ENCODE measurements at places on chromosomes 3 and 15.

GRCh38 chr15:85727068-85727467, 67.7 kb downstream of the KLHL25 start:
- no peak for DNase-seq

GRCh38 chr3:173396191-173397041, 1.1 kb upstream of the NLGN1 start:
- DNase-seq: no peak

DNA sequence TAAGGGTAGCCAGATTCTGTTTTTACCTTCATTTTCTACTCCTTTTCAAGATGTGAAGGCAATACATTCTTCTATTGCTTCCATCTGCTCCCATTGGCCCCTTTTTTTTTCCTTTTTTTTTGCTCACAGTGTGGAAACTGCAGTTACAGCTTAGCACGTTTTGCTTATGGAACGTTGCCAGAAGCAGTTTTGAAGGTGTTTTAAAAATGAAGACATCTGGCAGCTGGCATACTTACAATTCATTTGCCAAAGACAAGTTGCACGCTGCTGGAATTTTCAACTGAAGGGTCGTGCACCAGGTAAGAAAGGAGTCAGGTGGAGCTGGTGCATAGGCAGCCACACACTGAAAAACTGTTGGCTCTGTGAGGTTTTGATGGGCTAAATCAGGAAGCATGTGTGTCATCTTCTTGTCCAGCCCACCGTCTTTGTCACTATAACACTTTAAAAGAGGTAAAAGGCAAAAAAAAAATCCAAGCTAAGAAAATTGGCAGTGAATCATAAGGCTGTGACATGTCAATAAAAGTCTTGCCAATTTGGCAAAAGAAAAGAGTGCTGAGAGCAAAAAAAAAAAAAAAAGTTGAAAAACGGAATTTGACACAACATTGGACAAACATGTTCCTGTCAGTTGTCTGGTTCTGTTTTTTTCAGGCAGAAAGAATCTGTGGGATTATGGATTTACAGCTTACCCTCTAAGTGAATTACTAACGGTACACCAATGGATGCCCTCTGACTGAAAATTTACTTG, 225.4 kb upstream of the SOX2 start:
- DNase-seq: no peak

DNA sequence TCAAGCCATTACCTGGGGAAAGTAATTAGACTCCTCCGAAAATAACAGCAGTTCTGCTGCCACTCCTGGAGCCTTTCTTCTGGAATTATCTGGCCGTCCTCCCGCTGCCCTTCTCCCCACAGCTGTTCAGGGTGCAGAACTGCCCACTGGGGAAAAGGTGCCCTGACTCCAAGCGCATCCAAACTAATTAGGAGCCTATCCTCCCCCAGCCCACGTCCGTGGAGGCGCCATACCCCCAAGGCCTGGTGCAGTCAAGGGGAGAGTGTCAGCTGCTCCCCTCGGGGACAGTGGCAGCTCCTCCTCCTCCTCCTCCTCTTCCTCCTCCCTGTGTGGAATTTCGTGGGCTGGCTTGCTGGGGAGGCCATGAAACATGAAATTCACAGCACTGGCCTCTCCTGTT, 177.2 kb downstream of the XXYLT1 start:
- no peak for DNase-seq

DNA sequence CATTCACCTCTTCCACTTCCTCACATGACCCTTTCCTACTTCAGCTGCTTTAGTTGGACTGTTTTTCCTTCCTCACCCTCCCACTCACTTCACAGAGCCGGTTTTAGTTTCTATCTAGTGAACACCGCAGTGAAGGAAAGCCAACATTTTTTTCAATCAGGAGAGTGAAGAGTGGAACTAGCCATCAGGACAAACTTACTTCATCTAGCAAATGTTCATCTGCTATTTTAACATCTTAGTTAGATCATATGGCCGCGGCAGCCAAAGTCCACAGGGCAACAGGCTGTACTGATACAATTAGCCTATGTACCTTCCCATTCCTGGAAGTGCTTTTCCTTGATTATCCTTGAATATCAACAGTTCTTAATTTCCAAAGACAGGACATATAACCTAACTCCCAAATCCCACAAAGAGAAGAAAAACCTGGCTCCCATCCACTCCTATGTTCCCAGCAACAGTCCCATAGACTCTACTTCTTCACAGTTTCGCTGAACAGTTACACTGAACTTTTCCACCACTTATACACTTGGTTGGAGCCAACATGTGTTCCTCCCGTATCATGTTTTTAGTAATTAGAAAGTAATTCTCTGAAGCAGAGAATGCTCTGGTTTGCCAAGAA, 456.2 kb upstream of the THBS1 start:
- DNase-seq: no peak

- no peak for DNase-seq
Measured at GRCh38 chr3:188206787-188207186, 52.8 kb downstream of the LPP start.

GRCh38 chr15:49831206-49831965, 210.5 kb downstream of the DTWD1 start:
- no peak for DNase-seq

DNA sequence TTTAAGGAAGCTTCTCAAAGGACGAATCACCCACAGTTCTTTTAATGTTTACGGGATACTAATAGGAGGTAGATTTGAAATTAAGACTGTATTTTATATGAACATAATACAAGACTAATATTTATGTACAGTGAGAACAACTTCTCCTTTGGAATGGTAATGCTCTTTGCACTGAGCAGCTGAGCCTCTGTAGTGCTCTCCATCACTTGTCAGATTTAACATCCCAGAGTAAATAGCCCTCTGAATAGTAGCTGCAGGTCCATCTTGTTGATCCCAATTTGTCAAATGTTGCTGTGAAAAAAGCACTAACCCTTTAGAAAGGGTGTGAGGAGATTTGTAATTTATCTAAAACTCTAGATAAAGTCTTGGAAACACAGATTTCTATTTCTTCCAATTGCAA, 351.4 kb upstream of the KCNMB2 start:
- DNase-seq: no peak

DNA sequence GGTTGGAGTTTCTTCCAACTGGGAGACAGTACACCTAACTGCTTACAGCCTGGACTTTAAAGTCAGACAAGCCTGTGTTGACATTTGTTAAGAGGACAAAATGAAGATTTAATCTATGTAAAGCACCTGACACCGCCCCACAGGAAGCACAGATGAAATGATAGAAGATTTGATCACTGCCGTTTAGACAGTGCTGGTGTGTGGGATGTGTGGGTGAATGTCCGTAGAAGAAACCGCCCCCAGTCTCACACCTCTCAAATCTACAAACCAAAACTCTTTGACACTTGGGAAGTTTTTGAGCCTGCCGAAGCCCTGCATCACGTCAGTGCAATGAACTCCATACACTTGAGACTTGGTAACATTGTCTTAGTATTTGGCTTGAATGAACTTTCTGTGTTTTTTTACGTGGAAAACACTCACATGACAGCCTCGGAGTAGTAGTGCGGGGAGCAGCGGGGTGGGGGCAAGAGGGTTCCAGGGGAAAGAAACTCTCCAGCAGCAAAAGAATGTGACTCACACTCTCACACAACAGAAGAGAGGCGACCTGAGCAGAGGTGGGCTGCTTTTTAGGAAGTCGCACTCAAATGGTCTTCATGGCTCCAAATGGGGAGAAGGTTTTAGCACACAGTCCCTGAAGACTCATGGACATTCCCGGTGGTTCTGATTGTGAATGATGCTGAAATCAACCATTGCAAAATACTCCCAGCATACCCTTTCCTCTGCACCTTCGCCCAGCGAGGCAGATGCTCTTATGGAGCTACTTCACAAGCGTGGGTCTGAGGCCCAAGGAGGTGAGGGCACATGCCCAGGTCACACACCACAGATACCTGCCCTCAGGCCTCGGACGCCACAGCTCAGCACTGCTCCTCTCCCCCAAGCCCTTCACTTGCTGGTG, 79.2 kb downstream of the SRGAP3 start:
- no peak for DNase-seq

GRCh38 chr15:59243622-59244021, 37.0 kb downstream of the LDHAL6B start:
- DNase-seq: no peak

DNA sequence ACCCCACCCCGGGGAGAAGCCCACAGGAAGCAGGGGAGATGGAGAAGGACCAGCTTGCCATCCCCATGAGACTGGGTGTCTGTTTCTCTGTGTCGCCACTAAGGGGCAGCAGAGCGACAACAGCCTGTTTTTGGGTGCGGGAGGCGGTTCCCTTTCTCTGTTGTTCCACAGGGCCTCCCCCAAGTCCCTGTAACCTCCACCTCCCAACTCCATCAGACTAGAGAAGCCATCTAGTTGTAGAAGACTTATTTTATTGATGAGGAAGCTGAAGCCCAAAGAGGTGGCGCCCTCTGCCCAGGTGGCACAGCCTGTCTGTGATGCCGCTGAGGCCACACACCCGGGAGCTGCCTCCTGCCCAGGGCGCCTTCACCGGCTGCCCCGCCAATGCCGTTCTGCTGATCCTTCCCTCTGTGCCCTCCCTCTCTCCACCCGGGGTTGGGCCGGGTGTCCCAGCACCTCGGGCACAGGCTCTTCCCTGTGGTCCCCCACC, 3.9 kb upstream of the CCDC9B start:
- no peak for DNase-seq

DNA sequence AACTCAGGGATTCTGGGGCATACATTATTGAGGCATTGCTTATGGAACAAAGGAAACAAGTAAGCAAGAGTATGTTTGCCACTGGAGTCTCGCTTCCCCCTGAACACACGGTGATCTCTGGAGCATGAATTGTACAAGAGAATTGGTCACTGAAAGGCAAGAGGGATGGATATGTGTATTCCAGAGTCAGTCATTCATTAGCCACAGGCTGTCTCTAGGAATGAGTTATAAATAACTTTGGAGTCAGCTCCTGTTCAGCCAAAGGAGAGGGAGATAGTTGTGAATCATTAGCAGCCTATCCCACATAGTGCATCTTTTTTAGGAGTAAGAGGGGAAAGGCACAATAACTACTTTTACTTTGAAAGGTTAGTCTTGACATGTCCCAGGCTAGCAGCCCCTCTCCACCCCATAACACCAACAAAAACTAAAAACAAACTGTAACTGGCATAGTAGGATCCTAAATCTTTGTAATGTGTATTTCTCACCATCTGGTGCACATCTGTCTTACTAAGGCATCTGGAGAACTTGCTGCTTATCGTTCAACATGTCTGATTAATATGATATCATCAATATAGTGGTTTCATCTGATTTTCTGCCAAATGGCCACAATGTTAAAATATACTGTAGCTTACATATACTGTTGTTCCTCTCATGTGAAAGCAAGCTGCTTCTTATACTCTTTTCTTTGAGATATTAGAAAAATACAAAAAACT, 462.2 kb downstream of the GRM7 start:
- no peak for DNase-seq

DNA sequence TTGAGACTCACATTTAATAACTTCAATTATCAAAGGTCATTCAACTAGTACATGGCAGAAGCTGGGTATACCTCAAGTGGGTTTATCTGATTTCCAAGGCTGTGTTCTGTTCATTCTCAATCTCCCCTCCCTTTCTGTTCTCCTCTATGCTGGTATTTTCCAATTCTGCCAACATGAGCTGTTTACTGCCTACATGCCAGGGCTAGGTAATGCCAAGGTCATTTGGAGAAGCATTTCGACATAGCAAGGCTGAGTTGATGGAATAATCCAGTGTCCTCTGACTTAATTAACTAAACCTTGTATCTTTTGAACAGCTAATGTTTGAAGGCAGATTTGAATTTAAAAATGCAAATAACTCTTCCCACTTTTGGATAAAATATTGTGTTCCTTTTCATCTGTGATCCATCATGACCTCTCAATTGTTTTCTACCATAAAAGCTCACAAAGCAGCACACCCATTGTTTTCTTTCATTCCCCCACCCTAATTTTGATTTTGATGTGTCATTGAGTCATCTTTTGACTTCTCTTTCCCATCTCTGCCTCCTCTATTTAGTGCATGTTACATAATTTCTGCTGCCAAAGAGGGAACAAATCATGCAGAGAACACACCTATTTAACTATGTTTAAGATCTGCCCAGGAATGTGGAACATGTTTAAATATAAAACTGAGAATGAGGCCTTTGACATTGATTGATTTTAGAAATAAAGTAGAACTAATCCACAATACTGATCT, 308.8 kb upstream of the NR2E3 start:
- no peak for DNase-seq

DNA sequence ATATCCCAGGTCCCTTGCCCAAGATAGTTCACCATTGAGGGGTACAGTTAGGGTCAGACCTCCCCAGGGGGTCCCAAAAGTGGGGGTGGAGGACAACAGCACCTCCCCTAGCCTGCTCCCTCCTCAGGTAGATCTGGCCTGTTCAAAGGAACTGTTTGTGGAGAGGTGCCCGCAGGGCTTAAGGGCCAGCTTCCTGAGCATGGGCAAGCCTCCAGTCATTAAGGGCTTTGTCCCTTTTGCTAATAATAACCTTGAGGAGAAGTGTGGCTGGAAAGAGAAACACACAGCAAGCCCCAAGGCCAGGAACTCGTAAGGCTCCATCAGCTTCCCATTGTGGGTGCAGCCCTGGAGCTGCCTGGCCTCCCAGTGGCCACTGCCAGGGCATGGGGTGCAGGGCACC, 47.4 kb downstream of the ISG20 start:
- no peak for DNase-seq

DNA sequence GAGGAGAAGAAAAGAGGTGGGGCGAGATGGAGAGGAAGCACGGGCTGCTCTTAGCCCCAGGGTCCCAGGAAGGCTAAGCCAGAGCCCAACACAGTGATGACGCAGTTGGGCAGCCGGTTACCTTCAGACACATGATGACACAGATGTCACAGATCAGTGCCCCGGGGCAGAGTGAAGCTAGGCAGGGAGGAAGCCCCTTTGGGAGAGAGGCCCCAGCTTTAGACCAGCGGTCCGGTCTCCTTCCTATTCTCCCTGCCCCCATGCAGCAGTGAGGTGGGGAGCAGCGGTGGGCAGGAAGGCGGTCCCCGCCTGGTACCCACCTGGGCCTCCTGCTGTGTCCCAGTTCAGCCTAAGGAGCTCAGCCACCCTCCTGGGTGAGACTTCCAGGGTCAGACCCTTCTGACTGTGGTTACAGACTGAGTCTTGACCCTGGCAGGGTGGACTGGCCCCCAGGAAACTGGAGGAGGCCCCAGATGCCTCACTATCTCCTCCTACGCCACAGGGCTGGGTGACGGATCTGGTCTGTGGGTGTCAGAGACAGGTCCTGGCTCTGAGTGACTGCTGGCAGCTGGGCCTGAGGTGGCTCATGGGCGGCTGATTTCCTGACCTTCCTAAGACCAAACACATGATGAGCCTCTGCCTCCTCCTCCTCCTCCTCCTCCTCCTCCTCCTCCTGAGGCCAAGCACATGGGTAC, 38.8 kb upstream of the LINGO1 start:
- DNase-seq: no peak

DNA sequence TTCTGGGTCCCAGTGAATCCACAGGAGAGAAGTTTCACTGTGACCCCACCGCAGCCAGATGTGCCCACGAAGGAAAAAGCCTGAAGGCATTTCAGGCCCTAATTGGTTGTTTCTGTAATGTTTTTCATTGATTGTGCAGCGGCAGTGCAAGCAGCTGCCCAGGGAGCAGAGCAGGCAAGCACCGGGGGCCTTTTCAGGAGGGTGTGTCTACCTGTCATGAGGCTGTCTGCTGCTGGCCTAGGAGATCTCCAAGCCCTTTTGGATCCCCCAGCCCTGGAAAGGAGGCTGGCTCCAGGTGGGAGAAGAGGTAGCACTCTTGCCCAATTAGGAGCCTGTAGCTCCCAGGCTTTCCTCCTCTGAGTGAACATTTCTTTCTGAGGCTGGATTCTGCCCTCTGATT, 108.8 kb downstream of the EPHB1 start:
- no peak for DNase-seq

Data from SIG-M5 (cell line).